ENCODE measurements at places on chromosomes 2 and 18. TPM values are rescaled to one million over a fixed set of nuclear protein-coding genes. Genes with fewer than 3 reads are reported as not detected.

DNA sequence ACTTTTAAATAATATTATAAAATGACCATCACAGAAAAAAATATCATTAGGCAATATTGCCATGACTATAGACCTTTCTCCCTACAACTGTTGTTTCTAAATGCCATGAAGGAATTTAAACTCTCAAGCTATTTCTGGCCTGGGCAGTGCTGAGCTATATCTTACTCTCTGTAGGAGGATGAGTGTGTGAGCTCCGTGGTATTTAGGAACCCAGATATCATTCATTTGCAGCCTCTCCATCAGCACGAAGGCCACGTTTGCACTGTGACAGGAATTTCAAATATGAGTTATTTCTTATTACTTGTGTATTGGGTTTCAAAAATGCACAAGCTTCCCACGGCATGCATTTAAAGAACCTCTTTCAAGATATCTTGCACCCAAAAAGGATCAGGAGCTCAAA is 35.0 kb upstream of the SOX11 start:
- H3K4me1 ChIP-seq: no peaks in the 10 kb centered on the region
- no peak for DNase-seq
- H3K27ac ChIP-seq: no peak overlapping the region
- no peak overlapping the region for H3K4me3 ChIP-seq
- no peaks in the 10 kb centered on the region for H3K36me3 ChIP-seq

The SAP130 gene
- polyA plus RNA-seq: 23.3 TPM

DNA sequence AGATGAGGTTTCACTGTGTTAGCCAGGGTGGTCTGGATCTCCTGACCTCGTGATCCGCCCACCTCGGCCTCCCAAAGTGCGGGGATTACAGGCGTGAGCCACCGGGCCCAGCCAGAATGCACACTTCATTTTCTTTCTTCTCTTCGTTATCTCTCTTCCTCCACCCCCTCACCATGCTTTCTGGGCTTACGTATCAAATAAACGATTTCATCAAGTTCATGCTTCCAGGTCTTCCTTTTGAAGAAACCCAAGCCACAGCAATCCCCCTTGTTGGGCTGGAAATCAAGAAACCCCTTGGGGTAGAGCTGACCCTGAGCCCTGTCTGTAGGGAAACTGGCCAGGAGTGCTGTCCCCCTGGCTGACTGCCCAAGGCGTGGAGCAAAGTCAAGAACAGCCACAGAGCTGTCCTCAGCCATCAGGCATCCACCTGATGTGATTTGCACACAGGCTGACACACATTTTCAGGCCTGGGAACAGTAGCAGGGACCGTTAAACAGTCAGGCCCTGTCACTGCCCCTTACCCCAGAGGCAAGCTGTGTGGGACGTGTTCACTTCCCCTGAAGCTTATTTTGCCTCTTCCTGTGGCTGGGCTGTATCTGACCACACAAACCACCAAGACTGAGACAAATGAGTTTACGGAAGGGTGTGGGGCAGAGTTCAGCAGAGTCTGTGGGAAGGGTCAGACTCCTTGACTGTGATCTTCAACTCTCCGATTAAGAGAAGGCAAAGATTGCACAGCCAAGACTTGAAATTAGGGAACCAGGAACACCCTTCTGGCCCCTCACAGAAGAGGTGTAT is 15.1 kb upstream of the NMUR1 start:
- peak overlapping the region; percentile 82 for H3K27ac ChIP-seq
- H3K4me3 ChIP-seq: no peak overlapping the region
- H3K27me3 ChIP-seq: no peaks in the 10 kb centered on the region
- peaks cover 28% of the 10 kb centered on the region for H3K4me1 ChIP-seq
- DNase-seq: peak; percentile 42
- H3K36me3 ChIP-seq: no peaks in the 10 kb centered on the region

The WDCP gene
- 14.6 TPM for polyA plus RNA-seq

DNA sequence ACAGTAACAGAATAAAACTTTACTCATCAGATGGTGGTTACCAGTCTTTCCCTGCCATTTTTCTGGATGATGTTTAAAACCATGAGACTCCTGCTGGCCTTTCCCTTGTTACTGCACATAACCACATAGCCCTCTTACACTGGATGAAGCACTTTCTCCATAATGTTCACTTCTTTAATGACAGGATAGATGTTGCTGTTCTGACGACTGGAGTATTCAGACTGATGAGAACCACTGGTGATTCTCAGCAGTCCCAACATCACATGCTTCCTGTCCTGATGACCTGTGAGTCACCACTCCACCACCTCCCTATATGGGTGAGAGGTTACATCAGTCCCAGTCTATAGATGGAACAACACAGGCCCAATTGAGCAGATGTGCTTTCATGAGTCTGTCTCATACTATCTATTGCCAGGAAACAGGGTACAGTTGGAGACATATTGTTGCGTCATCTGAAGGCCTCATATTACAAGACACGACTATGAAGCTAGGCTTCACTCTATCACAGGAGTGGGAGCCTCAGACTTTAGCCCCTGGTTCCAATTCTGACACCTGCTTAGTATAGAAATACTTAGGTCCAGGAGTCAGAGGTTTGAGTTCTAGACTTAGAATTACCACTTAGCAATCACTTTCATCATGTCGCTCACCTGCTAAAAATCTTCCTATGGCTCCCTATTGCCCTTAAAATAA is 145.7 kb upstream of the KLF7 start:
- H3K4me3 ChIP-seq: no peak overlapping the region
- no peaks in the 10 kb centered on the region for H3K36me3 ChIP-seq
- H3K27ac ChIP-seq: no peak overlapping the region
- DNase-seq: no peak
- H3K27me3 ChIP-seq: no peaks in the 10 kb centered on the region
- peaks cover 31% of the 10 kb centered on the region for H3K4me1 ChIP-seq

The GKN1 gene
- not detected for polyA plus RNA-seq

DNA sequence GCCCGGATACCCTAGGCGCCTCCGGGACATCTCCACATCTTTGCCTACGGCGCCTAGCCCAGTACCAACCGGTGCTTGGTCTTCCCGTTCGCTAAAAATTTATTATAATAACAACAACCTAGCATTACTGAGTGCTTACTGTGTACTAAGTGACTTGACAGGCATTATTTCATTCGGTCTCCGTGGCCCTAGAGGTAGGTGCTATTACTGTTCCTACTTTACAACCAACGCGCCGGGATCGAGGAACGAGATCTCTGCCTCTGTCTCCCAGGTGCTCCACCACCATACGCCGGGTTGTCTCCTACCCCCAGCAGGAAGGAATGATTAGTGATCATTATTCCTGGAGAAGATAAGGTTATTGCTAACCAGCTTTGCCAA is 657 bp upstream of the BIN1 start:
- H3K4me1 ChIP-seq: no peaks in the 10 kb centered on the region
- DNase-seq: no peak
- peaks cover 41% of the 10 kb centered on the region for H3K27me3 ChIP-seq
- H3K27ac ChIP-seq: peak overlapping the region; percentile 63
- no peaks in the 10 kb centered on the region for H3K36me3 ChIP-seq

- peak; percentile 74 for DNase-seq
- no peaks in the 10 kb centered on the region for H3K27me3 ChIP-seq
These were observed 50.4 kb upstream of the CTIF start for GRCh38 chr18:48488388-48488850.

DNA sequence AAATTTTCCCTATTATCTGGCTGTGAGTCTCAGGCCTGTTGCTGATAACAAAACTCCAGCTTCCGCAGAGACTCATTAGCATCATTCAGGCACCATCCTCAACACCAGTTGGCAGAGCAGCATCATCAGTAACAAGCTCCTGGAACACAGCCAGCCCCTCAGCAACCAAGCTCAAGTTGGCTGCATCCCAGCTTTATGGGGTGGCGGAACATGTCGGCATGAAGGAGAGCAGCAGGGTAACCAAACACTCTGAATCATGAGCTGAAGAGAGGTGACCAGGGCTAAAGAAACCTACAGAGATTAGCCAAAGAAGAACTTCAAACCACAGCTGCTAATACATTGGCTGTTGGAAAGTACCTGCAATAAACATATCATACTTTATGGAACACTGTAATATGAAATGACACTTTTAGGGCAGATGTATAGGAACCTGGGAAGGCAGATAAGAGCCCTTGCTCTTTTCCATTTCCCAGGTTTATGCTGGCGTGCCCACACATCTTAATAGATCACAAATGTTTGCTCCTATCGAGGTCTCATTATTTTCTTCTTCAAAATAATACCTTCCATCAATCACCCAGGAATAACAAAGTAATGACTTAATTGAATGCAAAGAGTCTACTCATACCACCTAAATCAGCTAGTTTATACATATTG is 63.8 kb downstream of the PDE11A start:
- DNase-seq: no peak
- H3K27ac ChIP-seq: no peak overlapping the region
- H3K4me1 ChIP-seq: no peaks in the 10 kb centered on the region
- H3K27me3 ChIP-seq: no peaks in the 10 kb centered on the region
- H3K36me3 ChIP-seq: no peaks in the 10 kb centered on the region

- peaks cover under 1% of the 10 kb centered on the region for H3K27me3 ChIP-seq
- DNase-seq: no peak
These were observed 6.5 kb downstream of the MFSD2B start for GRCh38 chr2:24016376-24016761.

The IL1F10 gene
- not detected for polyA plus RNA-seq

The BOLL gene
- polyA plus RNA-seq: 0.10 TPM

The SERPINB4 gene
- not detected for polyA plus RNA-seq

The CARF gene
- 19.4 TPM for polyA plus RNA-seq

DNA sequence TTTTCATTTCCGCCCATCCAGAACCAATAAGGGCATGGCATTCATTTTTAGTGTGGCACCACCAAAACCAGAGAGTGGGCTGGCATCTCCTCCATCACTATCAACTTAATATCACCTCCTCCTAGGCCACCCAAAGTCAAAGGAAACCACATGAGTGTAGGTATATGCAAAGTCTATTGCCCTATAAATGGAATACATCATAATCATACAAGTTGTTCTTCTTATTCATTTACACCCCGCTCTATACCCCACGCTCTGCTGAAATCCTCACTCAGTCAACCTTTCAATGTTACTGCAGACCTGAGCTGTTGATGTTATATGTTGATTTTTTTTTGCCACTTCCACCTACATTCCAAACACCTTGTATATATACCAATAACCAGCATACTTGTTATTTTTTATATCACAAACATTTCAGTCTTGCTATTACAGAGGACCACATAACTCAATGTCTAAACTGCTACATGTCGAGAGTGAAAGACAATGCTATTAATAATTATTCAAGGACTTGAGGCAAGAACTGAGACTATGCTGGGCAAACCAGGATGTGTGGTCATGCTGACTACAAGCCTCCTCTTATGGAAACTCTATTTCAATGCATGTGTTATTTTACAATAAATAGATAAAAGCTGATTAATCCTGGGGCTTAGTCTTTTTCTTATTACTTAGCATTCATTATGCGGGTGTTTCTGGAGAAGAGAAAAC is 466.5 kb upstream of the ID2 start:
- H3K4me1 ChIP-seq: no peaks in the 10 kb centered on the region
- H3K27me3 ChIP-seq: no peaks in the 10 kb centered on the region
- no peak overlapping the region for H3K27ac ChIP-seq

The CDH19 gene
- polyA plus RNA-seq: 0.31 TPM

DNA sequence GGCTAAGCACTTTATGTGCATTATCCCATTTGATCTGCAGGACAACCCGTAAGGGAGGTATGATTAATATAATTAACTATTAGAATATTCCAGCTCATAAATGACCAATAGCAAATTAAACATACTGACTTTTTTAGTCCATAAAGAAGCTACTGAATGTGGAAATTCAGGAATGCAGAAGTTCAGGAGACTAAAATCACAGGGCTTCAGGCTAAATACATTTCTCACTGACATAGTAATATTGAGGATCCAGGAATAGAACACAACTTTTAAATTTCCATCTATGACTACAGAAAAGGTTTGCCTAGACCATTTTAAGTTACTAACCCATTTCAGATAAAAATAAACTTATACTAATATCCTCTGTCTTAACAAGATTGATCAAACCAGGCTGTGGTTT is 97.4 kb upstream of the CCDC195 start:
- no peaks in the 10 kb centered on the region for H3K27me3 ChIP-seq
- DNase-seq: no peak
- no peaks in the 10 kb centered on the region for H3K4me1 ChIP-seq
- H3K36me3 ChIP-seq: peaks cover 32% of the 10 kb centered on the region

GRCh38 chr2:16224298-16225045 is 284.1 kb downstream of the MYCN start:
- no peak for DNase-seq
- H3K36me3 ChIP-seq: no peaks in the 10 kb centered on the region
- H3K27me3 ChIP-seq: no peaks in the 10 kb centered on the region
- H3K27ac ChIP-seq: no peak overlapping the region
- no peaks in the 10 kb centered on the region for H3K4me1 ChIP-seq

The LRATD1 gene
- 15.2 TPM for polyA plus RNA-seq

The C2orf78 gene
- not detected for polyA plus RNA-seq

- H3K4me1 ChIP-seq: no peaks in the 10 kb centered on the region
- H3K4me3 ChIP-seq: no peak overlapping the region
- no peaks in the 10 kb centered on the region for H3K27me3 ChIP-seq
- no peak overlapping the region for H3K27ac ChIP-seq
- no peak for DNase-seq
- no peaks in the 10 kb centered on the region for H3K36me3 ChIP-seq
These were observed 2.0 kb downstream of the CSRNP3 start for GRCh38 chr2:165471349-165471950.

The TUBB6 gene
- polyA plus RNA-seq: 55.6 TPM

DNA sequence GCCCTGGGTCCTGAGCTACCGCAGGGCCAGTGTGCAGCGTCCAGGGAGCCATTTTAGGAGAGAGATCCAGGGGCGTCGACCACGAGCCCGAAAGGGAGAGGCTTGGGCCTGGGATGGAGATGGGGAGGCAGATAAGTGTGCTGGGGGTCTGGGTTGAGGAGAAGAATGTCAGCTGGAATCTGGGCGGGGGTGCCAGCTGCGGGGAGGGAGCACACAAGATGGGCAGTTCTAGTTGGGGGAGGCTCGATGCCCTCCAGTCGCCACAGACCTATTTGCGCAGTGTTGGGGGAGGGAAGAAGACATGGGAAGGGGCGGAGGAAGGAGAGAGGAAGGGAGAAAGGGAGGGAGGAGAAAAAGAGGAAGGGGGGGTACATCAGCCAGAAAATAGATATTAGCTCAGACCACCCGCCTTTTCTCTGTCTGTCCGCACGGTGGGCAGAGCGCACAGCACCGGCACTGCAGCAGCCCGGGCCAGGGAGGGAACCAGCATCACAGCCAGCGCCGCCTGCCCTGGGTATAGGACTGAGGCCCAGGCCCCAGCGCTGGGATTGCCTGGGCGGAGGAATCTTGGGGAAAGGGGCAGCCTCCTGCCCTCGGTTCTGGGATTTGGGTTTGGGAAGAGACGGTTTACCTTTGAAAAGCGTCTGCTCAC is 1.9 kb upstream of the HOXD11 start:
- no peak overlapping the region for H3K4me3 ChIP-seq
- peaks cover 21% of the 10 kb centered on the region for H3K4me1 ChIP-seq
- peaks cover 98% of the 10 kb centered on the region for H3K27me3 ChIP-seq
- DNase-seq: no peak

The VIT gene
- polyA plus RNA-seq: 0.13 TPM

DNA sequence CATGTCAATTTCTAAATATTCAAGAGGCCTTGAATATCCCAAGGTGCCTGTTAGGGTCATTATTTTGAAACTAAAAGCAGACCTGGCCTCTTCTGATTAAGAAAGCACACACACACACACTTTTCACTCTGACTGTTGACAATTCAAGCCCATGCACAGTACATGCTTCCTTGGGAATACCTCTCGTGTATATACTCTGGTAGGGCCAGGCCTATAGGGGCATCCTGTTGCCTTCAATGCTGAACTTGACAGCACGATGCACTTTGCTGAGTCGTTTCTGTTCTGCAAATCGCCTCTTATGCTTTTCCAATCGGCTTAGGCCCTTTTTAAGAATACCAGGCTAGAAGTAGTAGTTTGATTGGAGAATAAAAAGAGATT is 40.6 kb downstream of the IWS1 start:
- H3K36me3 ChIP-seq: peaks cover 97% of the 10 kb centered on the region
- no peak overlapping the region for H3K4me3 ChIP-seq
- no peak overlapping the region for H3K27ac ChIP-seq
- no peak for DNase-seq
- H3K4me1 ChIP-seq: no peaks in the 10 kb centered on the region
